ENCODE measurements at places on chromosomes 3 and 15.

GRCh38 chr3:78831446-78831972 lies 936.3 kb downstream of the ROBO1 start:
- no peak for DNase-seq

DNA sequence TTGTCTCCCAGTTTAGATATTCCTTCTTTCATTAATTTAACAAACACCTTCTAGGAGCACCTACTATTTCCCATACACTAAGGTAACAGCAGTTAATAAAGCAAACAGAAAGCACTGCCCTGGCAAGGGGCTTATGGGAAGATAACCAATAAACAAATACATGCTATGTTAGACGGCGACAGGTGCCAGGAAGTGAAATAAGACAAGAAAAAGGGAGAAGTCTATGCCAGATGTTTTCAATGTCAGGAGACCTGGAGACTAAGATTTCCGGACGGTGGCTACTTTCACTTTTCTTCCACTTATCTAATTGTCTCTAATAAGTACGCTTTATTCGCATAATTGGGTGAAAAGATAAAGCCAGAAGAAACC lies 32.5 kb upstream of the ZNF445 start:
- DNase-seq: no peak

DNA sequence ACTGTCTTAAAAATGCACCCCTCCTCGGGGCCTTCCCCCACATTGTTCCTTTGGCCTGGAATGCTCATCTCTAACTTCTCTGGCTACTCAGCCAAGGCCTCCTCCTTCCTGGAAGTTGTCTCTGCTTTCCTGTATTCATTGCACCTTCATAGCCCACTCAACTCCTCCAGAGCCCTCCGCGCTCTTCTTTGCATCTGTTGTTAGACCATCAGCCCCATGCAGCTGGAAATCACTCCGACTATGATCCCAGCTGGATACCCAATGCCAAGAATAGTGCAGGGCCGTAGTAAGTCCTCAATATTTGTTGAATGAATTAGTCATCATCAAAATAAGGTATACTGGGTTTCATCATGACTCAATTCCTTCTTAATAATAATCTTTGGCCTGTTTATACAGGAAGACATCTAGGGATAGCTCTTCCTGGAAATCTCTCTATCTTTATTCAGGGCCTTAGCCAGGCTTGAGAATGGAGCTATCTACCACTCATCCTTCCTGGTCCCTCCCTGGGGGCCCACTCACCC lies 112.7 kb downstream of the SYNPR start:
- no peak for DNase-seq

DNA sequence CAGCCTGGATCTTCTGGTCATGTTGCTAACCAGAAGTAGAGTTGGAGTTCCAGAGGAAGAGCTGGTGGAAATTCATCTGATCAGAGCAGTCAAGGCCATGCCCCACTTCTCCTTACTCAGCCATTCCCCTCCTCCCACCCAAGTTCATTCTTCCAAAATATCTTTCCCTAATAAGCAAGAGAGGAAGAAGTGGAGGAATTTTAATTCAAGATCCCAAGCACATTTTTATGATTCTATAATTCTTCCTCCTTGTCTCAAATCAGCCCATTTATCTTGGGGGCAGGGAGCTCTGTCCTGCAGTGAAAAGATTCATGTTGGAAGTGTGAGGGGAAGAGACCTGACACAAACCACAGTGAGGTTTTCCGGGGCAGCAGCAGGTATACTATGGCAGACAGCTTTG lies 85.0 kb upstream of the GALNT15 start:
- no peak for DNase-seq

DNA sequence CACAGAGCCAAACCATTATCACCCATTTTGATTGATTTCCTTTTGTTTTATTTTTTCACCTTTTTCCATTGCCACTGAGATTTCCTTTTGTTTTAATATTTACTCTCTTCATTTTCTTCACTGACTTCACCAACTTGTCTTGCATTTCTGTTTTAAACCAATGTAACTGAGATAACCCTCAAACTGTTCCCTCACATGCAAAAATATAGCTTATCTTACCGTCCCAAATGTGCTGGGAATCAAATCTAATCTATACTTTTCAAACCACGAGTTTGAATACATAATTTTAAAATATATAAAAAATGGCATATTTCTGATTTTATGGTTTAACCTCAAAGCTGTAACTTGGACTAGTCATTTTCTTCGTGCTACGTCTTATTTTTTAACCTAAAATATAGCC lies 143.8 kb downstream of the PLD1 start:
- DNase-seq: no peak

GRCh38 chr3:66644549-66644948 lies 143.7 kb upstream of the LRIG1 start:
- DNase-seq: no peak

DNA sequence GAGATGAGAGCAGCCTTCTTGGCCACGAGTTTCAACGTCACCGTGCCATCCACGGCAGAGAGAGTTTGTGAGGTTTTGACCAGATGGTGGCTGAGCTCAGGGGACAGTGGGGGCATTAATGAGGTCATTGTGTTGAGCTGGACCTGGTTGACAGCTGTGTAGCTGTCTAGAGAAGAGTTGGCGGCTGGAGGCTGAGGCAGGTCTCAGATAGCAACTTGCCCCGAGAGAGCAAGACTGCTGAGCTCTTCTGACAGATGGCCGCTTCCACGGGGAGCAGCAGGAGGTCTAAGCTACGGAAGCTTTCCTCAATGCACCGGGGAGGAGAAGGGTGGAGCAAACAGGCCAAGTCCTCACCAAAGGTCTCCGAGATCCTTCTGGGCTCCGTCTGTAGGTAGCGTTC lies 44.8 kb upstream of the EIF5A2 start:
- no peak for DNase-seq

DNA sequence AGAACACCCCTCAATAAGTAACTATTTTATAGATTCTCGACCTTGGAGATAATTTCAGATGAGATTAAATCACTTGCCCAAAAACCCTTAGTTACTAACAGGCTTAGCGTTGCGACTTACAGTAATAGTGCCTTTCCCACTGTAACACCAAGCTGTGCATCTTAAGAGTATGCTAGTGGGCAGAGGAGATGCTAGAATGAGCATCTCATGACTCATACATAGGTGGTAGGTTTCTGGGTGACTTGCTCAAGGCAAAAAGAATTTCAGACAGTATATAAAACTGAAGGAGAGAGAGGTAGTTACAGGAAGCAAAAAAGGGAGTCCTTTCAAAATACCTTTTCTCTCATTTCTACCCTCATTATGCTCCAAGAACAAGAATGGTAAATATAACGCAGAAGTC lies 3.9 kb downstream of the KATNBL1 start:
- DNase-seq: no peak
